ENCODE measurements at places on chromosomes 5 and 9.

DNA sequence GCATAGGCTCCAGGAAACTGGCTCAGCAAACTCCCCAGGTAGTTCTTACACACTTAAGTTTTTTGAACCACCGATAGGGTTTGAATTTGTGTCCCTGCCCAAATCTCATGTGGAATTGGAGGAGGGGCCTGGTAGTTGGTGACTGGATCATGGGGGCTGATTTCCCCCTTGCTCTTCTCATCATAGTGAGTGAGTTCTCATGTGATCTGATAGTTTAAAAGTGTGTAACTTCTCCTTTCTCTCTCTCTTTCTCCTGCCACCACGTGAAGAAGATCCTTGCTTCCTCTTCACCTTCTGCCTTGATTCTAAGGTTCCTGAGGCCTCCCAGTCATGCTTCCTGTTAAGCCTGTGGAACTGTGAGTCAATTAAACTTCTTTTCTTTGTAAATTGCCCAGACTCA, 22.4 kb upstream of the HACD4 start:
- no peak for DNase-seq

DNA sequence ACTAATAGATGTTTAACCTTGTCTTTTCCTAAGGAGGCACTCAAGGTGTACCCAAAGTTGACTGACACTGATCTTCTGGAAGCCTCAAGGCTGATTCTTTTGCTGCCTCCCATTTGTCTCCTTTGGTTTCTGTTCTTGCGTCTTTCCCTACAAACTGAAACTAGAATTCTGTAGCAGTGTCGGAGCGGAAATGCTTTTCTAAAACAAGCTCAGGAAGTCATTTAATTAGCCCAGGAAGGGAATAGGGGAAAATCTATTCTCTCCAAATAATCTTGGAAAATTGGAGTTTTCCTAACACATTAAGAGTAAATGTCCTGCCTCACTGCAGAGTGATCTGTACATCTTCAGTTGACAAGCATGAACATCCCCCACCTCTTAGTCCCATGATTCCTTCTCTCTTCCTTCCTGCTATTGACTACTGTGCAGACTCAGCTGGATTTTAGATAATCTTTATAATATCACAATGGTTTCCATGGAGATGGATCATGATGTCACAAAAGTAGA, 182.7 kb downstream of the NR3C1 start:
- DNase-seq, result no peak

DNA sequence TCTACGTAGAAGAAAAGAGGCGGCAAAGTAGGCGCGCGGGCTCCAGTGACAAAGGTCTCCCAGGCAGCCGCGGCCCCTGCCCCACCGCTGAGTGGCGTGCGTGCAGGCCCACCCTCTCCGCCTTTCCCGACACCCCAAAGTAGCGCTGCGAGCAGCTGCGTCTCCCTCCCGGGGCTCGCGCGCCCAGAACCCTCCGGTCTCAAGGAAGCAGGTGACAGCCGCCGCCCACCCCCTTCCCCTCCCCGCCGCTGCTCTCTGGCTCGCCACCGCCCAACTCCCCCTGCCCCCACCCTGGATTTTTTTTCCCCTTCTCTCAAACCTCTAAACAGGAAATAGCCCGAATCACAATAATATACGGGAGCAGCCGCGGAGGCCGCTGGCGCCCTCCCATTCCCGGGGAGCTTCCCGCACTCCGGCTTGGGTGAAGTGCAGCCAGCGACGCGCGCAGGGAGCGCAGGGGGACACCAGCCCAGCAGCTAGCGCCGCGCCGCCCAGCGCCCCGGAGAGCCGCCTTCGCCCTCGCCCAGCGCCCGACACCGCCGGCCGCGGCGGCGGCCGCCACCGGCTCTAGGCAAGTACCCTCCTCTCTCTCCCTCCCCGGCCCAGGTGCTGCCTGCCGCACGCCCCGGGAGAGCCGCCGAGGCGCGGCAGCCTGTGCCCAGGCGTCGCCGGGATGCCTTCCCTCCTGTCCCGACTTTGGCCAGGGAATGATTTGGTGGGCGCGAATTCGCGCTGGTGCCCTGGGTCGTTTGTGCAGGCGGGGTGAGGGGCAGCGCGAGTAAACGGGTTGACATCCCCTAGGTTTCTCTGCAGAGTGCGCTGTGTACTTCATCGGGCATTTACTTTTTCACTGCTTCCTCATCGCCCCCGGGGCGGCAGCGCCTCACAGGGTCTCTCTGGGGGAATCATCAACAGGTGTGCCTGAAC, 52.7 kb upstream of the TJP2 start:
- DNase-seq, result no peak

DNA sequence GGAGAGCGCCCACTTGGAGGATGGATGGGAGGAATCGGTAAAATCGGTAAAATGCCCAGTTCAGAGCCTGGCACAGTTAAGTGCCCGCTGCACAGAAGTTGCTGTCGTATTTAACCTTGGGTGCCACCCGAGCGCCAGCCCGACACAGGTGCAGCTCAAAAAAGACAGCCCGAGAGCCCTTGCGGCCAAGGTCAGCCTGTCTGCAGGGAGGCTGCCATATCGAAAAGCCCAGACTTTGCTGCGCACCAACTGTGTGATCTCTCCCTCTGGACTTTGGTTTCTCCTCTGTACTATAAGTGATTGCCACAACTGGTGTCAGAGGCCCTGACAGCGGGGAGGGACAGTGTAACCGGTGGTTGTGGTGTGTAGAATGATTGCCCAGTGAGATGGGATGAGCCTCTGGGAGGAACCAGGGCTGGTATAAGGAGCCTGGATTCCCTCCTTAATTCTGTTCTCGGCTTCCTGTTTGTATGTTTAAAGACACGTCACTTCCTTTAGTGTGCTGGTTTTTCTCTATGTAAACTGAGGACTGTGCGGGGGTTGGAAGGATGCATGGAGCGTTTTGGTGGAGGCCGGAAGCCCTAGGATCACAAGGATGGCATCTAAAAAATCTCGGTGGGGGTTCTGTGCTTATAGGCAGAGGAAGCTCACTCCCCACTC, 792 bp downstream of the NTMT1 start:
- peak; percentile 45 for DNase-seq

- DNase-seq, result peak; percentile 7
Observed at GRCh38 chr9:21559402-21560280, 77.5 kb upstream of the IFNE start.

GRCh38 chr5:132561601-132562000, 4.8 kb downstream of the RAD50 start:
- no peak for DNase-seq

- DNase-seq, result no peak
Observed at GRCh38 chr5:117177302-117177701, 602.7 kb upstream of the SEMA6A start.

DNA sequence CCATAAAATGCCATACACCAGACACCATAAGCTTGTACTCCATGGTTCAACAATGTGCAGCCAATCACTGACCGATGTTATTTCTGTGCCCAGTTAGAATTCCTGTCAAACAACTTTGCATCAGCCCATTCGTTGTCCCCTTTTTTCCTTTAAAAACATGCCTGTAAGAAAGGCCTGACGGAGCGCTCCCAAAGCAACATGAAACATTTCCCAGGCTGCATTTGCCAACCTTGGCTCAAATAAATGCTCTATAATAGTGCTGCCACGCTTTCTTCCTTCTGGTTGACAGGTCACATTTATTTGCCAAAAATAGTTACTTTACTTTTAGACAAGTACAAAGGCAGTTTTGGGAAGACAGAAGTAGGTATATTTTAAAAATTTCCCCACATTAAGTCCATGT, 735.6 kb upstream of the PTPRD start:
- no peak for DNase-seq

- DNase-seq, result no peak
Observed at GRCh38 chr9:121944711-121945191, 148.4 kb downstream of the TTLL11 start.

DNA sequence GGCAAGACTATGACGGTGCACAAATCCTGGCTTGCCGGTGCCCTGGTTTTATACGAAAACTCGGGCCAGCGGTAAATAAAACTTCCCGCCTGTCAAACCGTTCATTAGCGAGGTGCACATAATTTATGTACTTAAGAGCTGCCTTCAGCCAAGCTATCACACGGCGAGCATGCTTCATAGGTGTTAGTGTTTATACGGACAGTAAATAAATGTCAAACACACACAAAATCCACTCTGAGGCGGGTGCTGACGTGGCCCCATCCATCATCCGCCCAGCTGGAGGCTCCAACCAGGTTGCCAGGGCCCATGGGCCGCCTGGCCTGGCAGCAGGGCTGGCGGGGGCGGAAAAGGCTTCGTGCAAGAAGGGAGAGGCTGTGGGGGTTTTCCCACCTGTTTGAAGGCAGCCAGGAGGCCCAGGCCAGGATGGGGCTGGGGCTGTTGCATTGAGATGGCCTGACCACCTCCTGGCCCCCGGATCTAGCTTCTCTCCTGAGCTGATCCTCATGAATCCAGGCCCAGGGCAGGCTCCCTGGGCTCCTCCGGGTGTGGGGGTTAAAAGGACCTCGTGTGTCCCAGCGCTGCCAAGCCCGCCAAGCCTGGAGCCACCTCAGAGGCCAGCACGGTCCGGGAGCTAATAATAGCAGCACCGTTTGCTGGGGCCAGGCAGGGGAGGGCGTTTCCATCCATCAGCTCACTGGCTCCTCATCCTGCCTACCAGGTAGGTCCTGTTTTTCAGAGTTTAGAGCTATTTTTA, 43.2 kb downstream of the BARX1 start:
- DNase-seq, result no peak

- DNase-seq, result no peak
Observed at GRCh38 chr5:143126174-143127019, 277.1 kb downstream of the NR3C1 start.

GRCh38 chr9:14608540-14608939, 84.7 kb downstream of the ZDHHC21 start:
- DNase-seq, result no peak

GRCh38 chr9:87010626-87011025, 63.3 kb upstream of the GAS1 start:
- no peak for DNase-seq

GRCh38 chr9:37840560-37841194, 40.1 kb downstream of the DCAF10 start:
- no peak for DNase-seq

DNA sequence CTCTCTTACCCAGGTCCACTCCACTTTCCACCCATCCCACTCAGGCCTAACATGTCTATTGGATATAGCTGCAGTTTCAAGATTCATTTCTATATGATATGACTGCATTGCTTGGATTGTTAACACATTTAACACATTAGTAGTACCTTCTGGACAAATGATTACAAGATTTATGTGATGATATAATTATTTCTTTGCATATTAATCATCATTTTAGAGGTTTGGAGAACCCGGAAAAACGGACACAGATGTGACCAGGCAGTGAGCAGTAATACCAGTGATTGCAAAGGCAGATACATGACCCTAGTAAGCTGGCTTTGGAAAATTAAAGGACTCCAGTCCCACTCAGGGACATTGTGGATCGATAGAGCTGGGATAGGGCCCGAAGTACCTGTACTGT, 103.8 kb downstream of the PRR16 start:
- no peak for DNase-seq

GRCh38 chr9:137299203-137299565, 2.9 kb downstream of the NRARP start:
- no peak for DNase-seq

- DNase-seq, result no peak
Observed at GRCh38 chr5:55634209-55634805, 77.8 kb downstream of the SLC38A9 start.

GRCh38 chr5:142994218-142994617, 224.0 kb downstream of the ARHGAP26 start:
- DNase-seq, result no peak

- no peak for DNase-seq
Observed at GRCh38 chr5:100854591-100854990, 48.5 kb downstream of the ST8SIA4 start.

DNA sequence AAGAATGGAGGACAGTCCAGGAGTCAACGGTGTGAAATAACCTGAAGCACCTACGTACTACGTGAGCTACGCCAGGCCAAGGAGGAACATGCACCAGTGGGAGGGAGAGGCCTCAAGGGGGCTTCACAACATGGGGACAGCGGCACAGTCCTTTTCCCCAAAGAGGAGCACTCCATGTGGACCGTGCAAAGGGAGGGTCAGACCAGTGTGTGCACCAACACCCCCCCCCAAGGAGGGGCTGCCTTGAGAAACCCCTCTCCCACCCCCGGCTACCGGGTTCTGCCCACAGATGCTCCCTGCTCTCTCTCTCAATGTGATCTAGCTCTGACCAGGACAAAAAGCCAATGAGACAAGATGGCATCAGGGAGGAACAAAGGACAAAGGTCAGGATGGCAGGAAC, 68.6 kb downstream of the PRRT1B start:
- DNase-seq, result no peak

GRCh38 chr5:126677121-126677520, 76.4 kb downstream of the PHAX start:
- no peak for DNase-seq

DNA sequence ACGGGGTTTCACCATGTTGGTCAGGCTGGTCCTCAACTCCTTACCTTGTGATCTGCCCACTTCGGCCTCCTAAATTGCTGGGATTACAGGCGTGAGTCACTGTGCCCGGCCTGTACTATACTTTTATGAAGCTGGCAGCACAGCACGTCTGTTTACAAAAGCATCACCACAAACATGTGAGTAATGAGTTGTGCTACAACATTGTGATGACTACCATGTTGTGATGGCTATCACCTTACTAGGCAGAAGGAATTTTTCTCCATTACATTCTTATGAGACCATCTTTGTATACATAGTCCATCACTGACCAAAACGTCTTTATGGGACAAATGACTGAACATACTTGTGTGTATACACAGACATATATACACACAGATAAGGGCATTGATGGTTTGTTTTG, 1019.0 kb downstream of the CDH18 start:
- DNase-seq, result no peak

- no peak for DNase-seq
Observed at GRCh38 chr5:77955577-77955976, 179.4 kb upstream of the TBCA start.
